ENCODE measurements at places on chromosomes 5 and 9.
A peak's percentile ranks its signal among the peaks of the same experiment; 100 is the strongest.

- no peak for DNase-seq
Measured at GRCh38 chr9:108640230-108640629, 215.6 kb downstream of the ACTL7B start.

DNA sequence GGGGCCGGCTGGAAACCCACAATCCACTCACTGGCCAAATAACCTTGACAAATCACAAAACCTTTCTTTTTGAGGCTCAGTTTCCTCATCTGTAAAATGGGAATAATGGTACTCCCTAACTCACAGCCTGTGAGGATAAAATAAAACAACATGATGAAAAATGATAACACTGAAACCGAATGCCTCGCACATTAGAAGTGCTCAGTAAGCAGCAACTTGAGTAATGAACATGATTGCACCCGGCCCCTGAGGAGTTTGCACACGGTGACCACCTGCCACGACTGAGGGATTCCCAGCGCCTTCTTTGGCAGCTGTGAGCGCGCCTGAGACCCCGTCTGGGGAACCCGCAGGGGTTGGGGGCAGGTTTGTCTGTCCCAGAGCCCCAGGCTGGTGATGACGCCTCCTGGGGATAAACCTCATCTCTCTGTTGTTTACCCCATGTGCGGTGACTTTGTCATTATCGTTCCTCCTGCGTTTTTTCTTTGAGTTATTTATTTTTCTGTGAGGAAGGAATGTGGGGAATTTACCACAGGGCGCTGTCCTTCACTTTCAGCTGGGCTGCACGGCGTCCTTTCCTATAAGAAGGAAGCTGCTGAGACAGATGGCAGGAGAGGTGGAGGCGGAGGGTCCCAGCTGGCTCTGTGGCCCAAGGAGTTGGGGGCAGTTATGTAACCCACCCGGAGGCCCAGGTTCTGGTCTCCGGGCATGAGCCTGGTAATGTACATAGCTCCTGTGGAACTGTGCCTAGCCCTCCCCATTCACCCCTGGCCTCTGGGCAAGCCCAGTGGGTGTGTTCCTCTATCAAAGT, 3.0 kb upstream of the SYNPO start:
- no peak for DNase-seq

GRCh38 chr5:34582371-34582770, 73.8 kb upstream of the RAI14 start:
- no peak for DNase-seq

DNA sequence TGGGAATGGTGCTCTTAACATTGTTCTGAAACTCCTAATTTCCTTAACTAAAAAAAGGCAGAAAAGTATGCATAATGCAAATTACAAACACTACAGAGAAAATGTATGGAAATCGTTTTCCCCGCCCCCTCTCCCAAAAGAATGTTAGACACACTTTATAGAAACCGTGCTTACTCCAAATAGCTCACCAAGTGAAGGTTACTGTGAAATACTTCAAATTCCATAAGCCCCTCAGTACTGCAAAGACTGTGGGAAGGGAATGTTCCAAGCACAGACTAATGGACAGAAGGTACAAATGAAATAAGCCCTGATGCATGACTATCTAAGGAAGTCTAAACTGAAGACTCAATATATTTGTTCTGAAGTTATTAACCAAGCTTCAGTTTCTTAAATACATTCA, 12.5 kb downstream of the MAPKAP1 start:
- DNase-seq = no peak

- DNase-seq = no peak
Measured at GRCh38 chr5:57202811-57203210, 29.0 kb downstream of the GPBP1 start.

DNA sequence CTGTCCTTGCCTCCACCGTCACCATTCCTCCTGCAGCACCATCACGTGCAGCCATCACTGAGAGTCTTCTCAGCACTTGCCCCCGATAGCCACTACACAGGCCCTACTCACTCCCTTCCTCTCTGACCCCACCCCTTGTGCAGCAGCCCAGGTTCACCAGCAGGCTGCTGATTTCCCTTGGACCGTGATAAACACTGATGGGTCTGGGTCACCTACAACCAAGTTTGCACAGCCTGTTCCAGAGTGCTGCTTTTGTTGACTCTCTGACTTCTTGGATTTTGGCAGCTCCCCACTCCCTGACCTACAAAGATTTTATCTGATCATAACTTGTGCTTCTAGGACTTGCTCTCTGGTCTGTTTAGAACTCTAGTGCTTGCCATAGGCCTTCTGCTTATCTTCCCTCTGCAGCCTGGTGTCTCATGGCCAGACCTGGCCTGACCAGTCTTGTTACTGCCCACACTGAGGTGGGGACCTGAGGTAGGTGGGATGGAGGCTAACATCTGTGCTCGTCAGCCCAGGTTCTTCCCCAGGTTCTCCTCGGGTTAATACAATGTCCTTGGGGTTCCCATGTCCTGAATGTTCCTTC, 109.3 kb downstream of the TARS1 start:
- DNase-seq = no peak

DNA sequence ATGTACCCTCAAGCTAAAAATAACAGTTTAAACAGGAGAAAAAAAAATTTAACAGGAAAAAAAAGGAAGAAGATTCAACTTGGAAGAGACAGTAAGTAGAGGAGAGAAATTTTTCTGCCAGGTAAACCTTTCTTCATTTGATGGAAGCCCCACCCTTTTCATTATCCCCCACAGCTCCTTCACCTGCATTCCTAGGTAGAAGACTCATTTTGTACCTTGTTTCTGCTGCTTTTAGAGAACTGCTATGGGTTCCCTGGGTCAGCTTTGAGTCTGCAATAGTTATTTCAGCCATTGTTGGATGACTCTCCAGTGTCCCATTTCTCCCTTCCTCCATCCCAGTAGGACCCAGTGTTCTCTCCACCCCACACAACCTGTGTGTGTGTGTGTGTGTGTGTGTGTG, 74.1 kb upstream of the CPEB4 start:
- DNase-seq = no peak

DNA sequence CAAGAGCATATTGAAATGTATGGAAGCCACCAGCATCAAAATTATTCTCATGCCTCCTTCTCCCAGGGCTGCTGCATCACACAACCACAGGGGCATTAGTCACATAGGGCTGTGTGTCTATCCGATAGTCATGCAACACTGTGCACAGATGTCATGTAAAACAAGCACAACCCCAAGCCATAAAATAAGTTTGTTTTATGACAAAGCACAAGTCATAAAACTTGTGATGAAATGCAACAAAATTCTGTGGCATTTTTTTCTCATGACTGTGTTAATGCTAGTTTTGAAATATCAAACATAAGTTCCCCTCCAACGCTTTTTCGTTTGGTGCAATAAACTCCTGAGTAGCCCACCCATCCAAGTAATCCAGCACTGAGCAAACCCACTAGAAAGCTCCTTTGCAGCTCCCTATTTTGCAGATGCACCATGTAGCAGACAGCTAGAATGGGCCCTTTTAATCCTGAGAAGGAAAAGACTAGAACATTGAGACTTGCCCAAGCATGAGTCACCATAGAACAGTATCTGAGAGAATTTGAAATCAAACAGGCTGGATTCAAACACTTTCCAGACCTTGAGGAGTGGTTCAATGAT, 93.3 kb upstream of the ZNF366 start:
- DNase-seq = no peak

DNA sequence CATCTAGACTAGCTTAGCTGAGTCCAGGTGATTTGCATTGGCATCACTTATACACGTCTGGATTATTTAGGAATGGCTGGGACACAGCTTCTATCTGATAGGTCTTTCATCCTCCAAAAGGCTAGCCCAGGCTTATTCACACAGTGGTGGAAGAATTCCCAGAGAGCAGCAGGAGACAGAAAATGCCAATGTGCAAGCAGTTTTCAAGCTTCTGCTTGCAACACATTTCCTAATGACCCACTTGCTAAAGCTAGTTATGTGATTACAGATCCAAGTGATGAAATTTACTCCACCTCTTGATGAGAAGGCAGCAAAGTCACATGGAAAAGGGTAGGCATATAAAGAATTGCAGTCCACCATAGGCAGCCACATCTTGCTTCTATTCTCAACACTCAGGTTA, 44.2 kb upstream of the MAST4 start:
- no peak for DNase-seq

DNA sequence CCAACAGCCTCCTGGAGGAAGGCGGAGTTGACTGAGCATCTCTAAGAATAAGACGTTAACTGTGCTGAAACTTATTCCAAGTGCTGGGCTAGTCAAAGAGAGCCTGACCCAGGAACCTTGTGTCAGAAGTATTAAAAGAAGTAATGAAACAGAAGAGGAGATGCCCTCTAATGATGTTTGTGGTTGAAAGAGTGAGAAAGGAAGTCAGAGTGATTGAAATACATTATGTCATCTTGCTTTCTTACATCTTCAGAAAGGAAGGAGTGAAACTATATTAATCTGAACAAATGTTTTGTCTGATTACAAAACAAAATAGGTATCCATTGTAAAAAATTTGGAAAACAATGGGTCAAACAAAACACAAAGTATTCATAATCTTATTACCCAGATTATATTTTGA, 460.7 kb downstream of the NTRK2 start:
- no peak for DNase-seq

DNA sequence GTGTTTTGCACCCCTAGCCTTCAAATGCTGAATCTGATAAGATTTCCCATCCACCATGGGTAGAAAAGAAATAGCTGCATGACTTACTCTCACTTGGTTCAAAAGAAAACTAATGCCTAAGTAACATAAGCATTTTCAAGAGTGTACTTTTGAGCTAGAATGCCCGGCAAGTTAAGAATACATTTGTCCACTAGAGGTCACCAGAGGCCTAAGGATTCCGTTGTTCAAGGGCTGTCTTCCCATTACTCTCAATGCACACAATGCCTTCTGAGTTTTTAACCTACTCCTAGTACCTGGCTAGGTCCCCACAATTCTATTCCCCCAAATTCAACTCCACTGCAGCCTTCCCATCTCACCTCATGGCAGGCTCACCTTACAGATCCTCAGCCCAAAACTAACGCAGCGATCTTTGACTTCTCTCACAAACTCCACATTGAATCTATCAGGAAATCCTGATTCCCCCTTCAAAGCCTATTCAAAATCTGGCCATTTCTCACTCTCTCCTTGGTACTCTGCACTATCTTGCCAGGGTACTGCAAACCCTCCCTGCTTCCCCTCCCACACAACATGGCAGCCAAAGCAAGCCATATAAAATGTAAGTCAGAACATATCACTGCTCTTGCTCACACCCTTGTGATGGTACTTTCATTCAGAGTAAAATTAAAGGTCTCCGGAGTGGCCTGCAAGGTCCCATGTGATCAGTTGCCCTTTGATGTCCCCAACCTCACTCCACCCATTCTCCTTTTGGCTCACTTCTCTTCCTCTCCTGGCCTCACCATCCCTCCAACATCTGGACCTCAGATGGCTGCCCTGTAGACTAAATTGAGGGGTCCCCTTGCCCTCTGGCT, 13.4 kb downstream of the OXCT1 start:
- DNase-seq = peak; percentile 80

DNA sequence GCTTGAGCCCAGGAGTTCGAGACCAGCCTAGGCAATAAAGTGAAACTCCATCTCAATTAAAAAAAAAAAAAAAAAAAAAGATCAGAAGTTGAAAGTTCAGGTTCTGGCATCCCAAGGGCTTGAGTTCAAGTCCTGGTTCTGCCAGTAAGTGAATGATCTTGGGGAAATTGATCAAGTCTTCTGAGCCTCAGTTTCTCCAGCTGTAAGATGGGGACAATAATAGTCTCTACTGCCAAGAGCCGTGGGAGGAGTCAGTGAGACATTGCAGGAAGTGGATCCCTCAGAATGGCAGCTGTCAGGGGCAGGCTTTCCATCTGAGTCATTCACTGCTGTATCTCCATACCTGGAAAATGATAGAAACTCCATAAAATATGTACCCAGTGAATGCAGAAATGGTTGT, 37.8 kb upstream of the FUBP3 start:
- no peak for DNase-seq

DNA sequence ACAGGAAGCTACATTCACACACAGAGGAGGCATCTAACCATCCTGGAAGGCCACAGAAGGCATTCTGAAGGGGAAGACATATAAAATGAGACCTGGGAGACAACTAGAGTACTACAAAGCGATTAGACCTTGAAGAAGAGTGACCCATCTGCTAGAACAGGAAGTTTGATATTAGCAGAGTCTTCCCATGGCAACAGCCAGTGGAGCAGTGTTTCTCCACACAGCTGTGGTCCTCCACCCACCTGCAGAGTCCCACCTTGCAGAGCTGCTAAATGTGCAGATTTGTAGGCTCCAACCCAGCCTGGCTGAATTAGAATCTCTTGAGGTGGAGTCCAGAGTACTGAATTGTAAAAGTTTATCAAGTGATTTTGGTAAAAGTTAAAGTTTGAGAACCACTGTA, 267.0 kb downstream of the CETN3 start:
- DNase-seq = peak; percentile 20

- DNase-seq = no peak
Measured at GRCh38 chr9:20407013-20407412, 215.3 kb downstream of the MLLT3 start.

- DNase-seq = no peak
Measured at GRCh38 chr9:110499608-110500007, 79.9 kb downstream of the SVEP1 start.

DNA sequence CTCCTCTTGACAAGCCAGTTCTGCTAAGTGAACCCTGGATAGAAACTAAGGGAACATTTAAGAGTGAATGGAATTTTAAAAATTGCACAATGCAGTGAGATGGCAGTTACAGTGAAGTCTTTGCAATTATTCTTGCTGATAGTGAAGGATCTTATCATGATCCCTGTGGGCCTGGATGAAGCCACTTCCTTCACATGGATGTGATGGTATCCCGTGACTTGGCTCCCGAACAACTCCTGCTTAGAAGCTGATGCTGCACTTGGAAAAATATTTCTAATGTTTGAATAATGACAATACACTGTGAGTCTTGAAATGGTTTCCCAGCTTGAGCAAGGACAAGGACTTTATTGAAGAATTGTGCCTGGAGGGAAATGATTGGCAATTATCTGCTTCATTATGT, 49.2 kb upstream of the NTRK2 start:
- DNase-seq = no peak

DNA sequence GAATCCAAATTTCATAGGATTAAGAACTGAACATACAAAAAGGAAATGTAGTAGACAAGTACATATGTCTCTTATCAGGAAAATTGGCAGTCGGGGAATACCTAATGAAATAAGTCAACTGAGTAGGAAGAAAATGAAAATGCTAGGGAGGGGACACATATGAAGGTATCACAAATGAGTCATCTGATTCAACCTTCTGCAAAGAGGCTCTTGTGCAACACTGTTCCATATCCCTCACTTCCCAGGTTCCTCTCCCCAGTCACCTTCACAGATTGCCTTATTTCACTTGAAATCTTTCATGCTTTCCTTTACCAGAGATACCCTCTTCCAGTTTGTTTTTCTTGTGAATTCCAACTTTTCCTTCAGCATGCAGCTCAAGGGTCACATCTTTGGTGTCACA, 139.0 kb downstream of the RFX3 start:
- DNase-seq = peak; percentile 21

DNA sequence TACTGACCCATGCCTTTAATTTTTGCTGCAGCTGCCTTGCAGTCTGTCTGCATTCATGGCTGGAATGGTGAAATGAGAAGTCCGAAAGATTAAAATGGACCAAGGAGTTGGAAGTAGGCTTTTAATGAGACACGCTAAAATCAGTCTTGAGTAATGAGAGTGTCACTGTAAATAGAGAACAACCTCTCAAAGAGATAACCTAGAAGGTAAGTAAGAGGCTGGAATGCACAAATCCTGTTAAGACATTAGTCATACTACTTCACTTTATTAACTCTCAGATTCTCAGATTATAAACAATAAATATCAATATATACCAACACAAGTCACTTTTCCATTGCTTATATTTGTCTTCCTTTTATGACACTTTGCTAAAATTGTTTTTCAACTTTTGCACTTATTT, 880.6 kb upstream of the C9orf72 start:
- no peak for DNase-seq

Measured in GM12865 (cell line).